Vagina (tissue), 2 donors: ENCODE measurements at places on chromosomes 5 and 9. TPM values are rescaled to one million over a fixed set of nuclear protein-coding genes. Genes with fewer than 3 reads are reported as not detected.

GRCh38 chr5:32042551-32042961 is 131.6 kb downstream of the GOLPH3 start:
- DNase-seq, result no peak
- H3K36me3 ChIP-seq, result no peaks in the 10 kb centered on the region
- no peaks in the 10 kb centered on the region for H3K27me3 ChIP-seq
- H3K4me3 ChIP-seq, result no peak overlapping the region
- peaks cover 13% of the 10 kb centered on the region for H3K4me1 ChIP-seq
- no peak overlapping the region for H3K27ac ChIP-seq

The SLC31A1 gene
- total RNA-seq, result 9.3 TPM

DNA sequence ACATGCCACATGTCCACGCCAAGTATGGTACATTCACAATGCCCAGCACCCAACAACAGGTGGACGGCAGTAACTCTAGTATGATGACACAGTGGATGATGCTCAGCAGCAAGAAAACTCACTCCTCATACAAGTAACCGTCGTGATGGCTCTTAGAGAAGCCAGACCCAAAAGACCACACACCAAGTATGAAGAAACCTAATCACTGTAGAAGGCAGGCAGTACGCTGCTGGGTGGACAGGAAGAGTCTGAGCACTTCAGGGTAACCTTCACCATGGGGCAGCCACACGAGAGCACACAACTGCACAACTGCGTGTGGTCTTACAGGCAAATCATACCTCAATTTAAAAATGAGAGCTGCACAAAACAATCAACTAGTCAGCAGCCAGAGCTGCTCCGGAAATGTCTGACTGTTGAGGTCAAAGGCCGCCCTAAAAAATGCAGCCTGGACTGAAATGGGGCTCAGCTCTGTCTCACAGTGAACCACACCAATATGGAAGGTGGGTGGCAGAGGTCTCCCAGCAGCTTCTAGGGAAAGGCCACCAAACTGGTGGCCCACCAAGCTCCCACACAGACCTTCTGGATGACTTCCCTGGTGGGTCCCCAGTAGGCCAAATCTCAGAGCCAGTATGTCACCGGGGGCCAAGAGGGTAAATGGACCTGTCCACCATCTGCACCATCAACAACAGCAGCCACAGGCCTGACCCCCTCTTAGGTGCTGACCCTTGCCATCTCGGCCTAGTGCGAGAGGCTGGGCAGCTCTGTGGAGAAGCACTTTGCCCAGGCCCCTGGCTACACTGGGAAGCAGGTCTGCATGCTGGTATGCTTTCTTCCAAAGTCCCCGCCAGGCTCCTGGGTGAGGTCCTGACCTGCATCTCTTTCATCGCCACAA is 17.8 kb downstream of the BICD2 start:
- H3K4me1 ChIP-seq, result peaks cover 73% of the 10 kb centered on the region
- H3K4me3 ChIP-seq, result no peak overlapping the region
- no peaks in the 10 kb centered on the region for H3K36me3 ChIP-seq
- no peaks in the 10 kb centered on the region for H3K27me3 ChIP-seq
- no peak overlapping the region for H3K27ac ChIP-seq
- DNase-seq, result no peak

The SEMA6A gene
- total RNA-seq, result 28.7 TPM

GRCh38 chr9:112194969-112195431 is 19.9 kb upstream of the SUSD1 start:
- no peaks in the 10 kb centered on the region for H3K27me3 ChIP-seq
- H3K4me3 ChIP-seq, result no peak overlapping the region
- H3K4me1 ChIP-seq, result peaks cover 7% of the 10 kb centered on the region
- H3K27ac ChIP-seq, result peak overlapping the region; percentile 54
